ENCODE measurements at places on chromosomes 3 and 15. TPM values are rescaled to one million over a fixed set of nuclear protein-coding genes. Genes with fewer than 3 reads are reported as not detected.
A peak's percentile ranks its signal among the peaks of the same experiment; 100 is the strongest.

RHCG gene
- not detected for total RNA-seq

NR1I2 gene
- not detected for total RNA-seq

- no peak for DNase-seq
These were observed 290.4 kb upstream of the CTDSPL start for GRCh38 chr3:37571269-37571668.

DNA sequence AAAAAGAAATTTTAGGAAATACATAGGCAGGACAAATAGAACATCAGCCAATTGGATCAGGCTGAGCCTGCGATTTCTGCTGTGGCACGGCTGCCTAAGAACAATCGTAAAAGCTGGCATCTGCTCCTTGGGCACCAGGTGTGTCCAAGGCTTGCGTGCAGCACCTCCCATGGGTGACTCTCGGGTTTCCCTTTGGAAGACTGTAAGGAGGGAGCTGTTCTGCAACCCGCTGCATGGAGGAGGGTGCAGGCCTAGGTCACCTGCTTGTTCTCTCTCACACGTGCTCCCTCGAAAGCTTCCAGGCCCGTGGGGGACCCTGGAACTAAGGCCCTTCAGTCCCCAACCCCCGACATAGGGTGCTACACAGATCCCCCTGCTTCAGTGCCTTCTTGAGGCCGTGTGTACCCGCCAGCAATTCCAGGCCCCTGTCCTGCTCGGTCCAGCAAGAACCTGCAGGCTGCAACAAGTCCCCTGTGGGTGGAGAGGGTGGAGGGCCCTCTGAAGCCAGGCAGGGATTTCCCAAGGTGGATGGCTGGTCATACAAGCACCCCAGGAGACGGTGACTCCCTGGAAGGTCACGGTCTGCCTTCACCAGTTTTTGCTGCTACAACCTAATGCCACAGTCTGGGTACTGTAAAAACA, 3.4 kb downstream of the GP9 start:
- DNase-seq: no peak

DNA sequence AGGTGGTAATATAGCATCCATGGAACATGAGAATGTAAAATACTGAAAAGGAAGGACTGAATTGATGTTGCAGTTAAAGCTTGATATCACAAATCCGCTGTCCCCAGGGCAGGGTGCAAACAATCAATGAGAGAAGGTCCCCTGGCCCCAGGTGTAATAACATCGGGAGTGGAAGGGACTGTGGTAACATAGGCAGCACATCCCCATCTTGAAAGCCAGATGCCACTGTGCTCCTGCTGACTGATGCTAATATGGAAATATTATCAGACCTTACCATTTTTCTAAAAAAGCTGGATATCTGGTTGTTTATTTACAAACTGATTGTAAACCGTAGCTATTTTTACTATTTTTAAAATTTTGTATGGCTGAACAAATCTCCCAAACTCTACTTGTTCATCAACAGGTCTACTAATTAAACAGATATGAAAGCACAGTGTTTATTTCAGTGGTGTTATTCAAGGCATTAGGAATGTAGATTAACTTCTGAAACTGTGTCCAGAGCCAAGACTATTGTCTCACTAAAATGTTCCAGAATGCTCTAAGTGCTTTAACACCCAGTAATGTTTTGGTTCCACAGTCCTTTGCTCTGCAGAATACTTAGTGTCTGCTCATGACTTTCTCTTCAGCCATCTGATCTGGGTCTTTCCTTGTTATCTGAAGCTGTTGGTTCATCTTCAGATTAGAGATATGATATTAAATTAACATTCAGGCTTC, 386.0 kb upstream of the RARB start:
- DNase-seq: no peak

DNA sequence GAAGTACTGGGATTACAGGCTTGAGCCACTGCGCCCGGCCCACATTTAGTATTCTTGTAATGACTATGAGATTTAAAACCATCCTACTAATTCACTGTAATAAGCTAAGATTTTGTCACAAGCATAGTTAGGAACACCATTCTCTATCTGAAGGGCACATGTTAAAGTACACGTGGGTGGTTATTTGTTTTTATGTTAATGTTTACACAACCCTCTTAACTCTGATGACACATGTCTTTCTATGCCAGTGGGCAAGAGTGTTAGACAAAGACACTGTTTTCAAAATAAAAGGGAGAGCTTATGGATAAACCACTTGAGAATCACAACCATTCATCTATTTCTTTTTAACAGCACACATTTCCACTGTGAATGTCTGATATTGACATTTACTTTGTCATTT, 537.6 kb upstream of the IL12A start:
- no peak for DNase-seq

C3orf20 gene
- total RNA-seq: 0.14 TPM

CD200 gene
- total RNA-seq: 6.9 TPM

DNA sequence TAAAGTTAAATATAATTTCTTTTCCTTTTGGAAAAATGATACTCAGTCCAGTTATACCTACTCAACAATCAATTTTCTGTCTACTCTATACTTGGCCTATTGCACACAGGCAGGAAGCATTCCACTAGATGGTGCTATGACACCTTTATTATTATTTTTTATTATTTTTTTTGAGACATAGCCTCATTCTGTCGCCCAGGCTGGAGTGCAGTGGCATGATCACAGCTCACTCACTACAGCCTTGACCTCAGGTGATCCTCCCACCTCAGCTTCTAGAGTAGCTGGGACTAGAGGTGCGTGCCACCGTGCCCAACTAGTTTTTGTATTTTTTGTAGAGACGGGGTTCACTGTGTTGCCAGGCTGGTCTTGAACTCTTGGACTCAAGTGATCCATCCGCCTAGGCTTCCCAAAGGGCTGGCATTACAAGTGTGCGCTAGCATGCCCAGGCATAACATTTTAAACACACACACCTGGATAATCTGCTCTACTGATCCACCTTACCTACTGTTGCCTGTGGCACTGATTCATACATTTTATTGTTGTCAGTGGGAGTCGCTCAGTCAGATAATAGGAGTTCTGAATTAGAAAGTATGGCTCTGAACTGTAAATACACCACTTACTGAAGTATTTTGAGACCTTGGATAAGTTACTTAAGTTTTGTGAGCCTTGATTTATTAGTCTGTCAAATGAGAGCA, 56.2 kb downstream of the EIF3J start:
- peak; percentile 11 for DNase-seq

DNA sequence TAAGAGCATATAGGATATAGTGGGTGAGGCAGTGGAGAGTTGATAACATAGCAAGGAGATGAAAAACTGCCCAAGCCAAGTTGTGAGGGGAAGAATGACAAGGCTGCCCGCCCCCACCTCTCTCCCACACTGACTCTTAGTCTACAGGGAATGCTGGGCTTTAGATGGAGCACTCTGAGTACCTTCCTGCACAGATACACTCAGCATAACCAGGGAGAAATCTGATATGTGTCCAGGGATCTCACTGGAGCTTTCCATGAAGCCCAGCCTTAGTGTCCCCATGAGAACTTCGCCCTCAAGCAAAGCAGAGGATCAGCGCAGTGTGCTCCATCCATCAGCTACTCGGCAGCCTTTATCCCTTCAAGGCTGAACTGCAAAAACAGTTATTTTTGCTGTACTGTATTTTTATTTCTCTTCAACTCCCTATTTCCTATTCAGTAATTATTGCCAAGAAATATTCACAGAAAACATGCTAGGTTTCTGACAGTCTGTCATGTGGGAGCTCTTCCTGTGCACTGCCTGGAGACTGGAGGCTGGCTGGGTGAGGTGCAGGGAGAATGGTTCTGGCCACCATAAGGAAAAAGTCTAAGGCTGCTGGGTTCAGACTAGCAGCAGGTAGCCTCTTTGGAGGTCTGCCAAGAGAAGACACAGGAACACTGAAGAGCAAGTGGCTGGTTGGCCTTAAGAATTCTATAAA, 475.2 kb upstream of the PPP2R3A start:
- DNase-seq: no peak

DNA sequence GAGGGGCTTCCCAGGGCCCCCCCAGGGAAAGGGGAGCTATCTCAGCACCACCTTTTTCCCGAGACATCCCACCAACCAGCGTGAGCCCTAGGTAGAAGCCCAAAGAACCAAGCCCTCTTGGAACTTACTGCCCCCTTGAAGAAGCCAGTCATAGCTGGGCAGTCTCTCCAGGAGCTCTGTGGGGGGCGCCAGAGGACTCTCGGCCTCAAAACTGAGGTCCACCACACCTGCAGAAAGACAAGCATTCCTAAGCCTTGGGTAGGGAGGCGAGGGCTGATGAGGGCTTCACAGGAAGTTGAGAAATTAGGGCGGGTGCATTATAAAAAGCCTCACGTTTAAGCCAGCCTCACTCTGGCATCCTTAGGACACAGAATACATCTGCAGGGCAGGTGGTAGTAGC, 9.0 kb downstream of the SSUH2 start:
- no peak for DNase-seq

SI gene
- not detected for total RNA-seq

IQCF5 gene
- total RNA-seq: not detected

- no peak for DNase-seq
These were observed 30.3 kb upstream of the HHATL start for GRCh38 chr3:42732829-42733459.

MNS1 gene
- total RNA-seq: not detected

AQP9 gene
- 0.31 TPM for total RNA-seq

DNA sequence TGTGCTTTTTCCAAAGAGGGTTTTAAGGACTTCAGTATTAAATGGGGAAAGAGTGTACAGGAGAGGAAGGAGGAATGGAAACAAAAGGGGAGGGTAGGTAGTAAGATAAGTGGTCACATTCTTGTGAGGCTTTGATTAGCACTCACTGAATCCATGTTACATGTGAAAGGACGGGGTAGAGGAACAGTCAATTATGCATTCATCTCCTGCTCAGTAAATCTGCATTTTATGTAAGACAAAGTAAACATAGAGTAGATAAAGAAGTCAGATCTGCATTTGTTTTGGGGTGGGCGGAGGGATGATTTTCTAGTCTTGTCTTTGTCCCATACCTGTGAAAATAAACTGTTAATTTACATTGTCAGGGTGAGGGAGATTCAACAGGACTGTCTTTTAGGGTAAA, 50.8 kb downstream of the SACM1L start:
- no peak for DNase-seq

- no peak for DNase-seq
These were observed 529.0 kb downstream of the MCTP2 start for GRCh38 chr15:94760348-94760747.

GRCh38 chr3:136186344-136186743, 9.8 kb downstream of the MSL2 start:
- no peak for DNase-seq

A4GNT gene
- not detected for total RNA-seq

DNA sequence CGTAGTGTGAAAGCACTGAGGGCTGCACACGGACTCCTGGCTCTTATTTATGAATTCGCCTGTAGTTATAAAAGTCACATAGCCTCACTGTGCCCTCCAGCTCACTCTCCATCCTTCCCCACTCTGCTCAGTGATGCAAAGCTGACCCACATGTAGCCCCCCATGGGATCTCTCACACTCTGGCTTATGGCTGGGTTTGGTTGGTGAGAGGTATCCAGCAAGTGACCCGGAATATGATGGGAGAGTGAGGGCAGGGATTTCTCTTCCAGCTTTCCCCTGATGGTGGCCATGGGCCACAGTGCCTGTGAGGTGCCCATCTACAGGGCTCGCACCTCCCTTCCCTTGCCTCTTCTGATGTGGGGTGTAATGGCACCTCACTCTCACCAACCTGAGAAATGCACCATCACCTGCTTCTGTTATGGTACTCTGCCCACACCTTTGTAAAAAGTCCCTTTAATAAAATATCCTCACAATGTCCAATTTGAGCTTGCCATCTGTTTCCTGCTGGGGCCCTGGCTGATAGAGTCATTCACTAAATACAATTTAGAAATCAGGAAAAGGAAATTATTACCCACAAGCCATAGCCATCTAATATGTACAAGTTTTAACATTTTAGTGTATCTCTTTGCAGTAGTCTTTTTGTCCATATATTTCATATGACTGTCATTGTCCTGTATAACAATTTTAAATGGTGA, 93.6 kb downstream of the SCN11A start:
- DNase-seq: no peak

DNA sequence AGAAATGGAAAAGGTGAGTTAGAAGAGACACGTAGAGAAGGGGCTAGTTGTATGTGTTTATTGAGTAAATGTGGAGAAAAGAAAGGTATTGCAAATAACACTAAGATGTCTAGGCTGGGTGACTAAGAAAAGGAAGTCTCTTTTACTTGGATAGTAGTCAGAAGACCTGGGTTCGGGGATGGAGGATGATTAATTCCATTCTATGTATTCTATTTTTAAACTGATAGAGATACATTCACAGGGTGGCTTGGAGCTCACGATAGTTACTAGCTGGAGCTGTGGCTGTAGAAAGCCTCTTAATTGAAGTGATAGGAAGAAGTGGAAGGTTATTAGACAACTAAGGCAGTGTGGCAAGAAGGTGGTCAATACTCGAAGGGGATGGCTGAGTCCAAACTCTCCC, 65.9 kb upstream of the TNIK start:
- no peak for DNase-seq

- no peak for DNase-seq
These were observed 66.2 kb downstream of the C3orf80 start for GRCh38 chr3:160291290-160291908.

DNA sequence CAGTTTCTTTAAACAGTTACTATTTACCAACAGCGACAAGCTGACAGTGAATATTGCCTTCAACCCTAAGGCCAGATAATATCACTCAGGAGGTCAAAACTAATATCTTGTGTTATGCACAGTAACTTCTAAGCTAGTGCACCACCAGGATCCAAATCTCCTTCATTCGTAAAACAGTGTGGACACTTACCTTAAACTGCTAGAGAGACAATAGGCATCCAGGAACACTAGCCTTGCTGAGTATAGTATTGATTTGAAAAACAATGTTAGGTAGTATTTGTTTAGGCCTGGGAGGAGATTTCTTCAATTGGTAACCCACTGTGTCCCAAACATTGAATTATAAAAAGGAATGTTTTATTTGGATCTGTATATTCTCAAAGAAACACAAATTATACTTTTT, 707.9 kb upstream of the UBE2E2 start:
- DNase-seq: no peak

- DNase-seq: no peak
These were observed 5.9 kb upstream of the GRAMD2A start for GRCh38 chr15:72203507-72203837.

CPNE9 gene
- 0.45 TPM for total RNA-seq

SERINC4 gene
- total RNA-seq: not detected

GRCh38 chr3:16866571-16866970, 18.2 kb upstream of the PLCL2 start:
- peak; percentile 40 for DNase-seq

DNA sequence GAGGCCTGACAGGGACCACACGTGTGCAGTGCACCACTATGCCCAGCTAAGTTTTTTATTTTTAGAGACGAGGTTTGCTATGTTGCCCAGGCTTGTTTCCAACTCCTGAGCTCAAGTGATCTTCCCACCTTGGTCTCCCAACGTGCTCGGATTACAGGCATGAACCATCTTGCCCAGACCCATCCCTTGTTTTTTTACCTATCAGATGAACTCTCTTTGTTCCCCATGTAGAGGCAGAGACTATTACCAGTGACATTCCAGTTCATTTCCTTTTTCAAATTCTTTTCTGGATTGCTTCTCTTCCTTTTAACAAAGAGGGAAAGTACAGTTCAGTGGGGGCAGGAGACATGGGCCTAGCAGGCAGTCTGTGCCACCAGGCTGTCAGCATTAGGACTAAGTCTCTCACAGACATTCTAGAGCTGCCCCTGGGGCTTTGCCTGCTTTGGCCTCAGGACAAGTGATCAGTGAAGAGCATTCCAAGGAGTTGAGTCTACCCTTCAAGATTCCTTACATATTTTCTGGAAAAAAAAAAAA, 103.5 kb upstream of the SLC7A14 start:
- DNase-seq: no peak

NDUFAF3 gene
- 52.7 TPM for total RNA-seq

Data from CD4-positive, alpha-beta T cell (primary cell).